Cortex of kidney (tissue), 1 donor: ENCODE measurements at places on chromosomes 5 and 9.

GRCh38 chr5:37532976-37533740 lies 154.0 kb downstream of the WDR70 start:
- no peak for DNase-seq

GRCh38 chr5:78295035-78295961 lies 800 bp upstream of the AP3B1 start:
- no peak for DNase-seq

DNA sequence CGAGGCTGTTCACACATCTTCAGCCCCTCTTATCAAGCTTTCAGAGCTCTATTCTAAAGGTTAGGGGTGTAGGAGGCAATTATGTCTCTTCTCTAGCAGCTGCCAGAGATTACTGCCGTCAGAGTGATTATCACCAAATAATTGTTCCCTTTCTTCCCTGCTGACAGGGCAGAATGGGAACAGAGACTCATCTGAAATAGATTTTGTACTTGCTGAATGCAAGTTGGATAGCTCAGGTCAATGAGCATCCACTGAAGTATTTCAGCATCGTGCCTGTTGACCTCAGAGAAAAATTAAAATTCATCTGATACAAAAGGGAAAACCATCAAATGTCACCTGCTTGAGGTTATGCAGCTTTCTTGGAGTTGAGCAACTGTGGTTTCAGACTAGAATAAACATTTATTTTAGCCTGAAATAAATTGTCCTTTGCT lies 213.7 kb upstream of the MAP3K1 start:
- no peak for DNase-seq

- DNase-seq = no peak
These were observed 16.1 kb downstream of the EQTN start for GRCh38 chr9:27280860-27281259.

DNA sequence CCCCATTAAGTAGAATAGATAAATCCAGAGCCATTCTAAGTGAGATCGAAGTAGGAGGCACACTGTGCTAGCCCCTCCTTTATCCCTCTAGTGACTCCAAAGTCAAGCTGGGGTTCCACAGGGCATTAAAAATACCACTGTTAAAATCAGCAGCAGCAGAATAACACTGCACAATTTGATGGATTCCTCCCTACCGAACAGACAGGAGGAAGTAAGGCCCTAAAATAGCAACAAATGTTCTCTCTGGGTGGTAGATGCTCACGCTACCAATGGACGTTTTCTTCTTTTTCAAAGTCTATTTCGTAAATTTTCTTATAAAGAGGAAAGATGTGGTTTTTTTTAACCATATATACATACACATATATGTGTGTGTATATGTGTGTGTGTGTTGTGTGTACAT lies 54.4 kb downstream of the FBXW11 start:
- no peak for DNase-seq

GRCh38 chr9:93601666-93602065 lies 25.3 kb downstream of the PHF2 start:
- no peak for DNase-seq

DNA sequence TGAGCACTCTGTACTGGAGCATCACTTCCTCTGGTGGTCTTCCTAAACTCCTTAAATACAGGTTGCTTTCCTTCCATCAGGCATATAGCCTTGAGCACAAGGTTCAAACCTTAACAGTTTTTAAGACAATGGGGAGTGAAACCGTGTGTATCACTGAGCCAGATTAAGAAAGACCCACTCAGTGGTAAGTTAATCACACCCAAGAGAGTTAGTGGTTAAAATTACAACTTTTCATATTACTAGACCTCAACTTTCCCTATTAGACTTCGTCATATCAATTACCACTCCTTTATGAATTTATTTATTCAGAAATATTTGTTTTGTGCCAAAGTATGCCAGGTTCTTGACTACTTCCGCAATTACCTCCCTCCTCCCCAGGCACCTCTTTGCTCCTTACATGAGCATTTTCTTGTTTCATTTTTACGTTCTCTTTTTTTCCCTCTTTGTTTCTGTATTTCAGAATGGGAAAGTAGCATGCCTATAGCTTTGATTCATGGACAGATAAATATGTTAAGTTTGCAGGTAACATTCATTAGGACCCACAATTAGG lies 351.0 kb downstream of the KIAA0825 start:
- no peak for DNase-seq

GRCh38 chr5:147509041-147509709 lies 693 bp downstream of the DPYSL3 start:
- DNase-seq = no peak

GRCh38 chr5:56053363-56053762 lies 58.6 kb upstream of the IL6ST start:
- no peak for DNase-seq

DNA sequence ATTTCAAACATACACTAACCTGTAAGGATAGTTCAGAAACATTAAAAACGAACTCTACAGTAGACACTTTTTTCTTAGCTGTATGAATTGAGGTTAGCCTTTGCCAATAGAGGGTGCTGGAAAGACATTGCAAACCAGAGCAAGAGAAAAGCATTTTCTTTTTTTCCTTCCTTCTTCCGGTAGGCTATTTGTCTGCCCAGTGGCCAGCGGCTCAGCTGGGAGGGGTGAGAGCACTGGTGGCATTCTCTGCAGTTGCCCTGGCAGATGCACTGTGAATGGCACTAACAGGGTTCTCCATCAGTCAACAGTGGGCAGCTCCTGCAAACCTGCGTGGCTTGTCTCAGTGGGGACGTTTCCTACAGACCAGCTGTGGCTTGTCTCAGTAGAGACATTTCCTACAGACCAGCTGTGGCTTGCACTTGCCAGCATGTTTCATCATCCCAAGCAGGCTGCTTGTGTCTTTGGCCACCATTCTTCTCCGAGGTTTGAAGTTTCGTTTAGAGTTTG lies 984.5 kb upstream of the CDH18 start:
- no peak for DNase-seq

- no peak for DNase-seq
These were observed 62.1 kb upstream of the TRPC7 start for GRCh38 chr5:136427426-136427825.

- no peak for DNase-seq
These were observed 428.4 kb upstream of the MPDZ start for GRCh38 chr9:13707612-13708576.

GRCh38 chr9:19630760-19631159 lies 158.1 kb downstream of the SLC24A2 start:
- DNase-seq = no peak

GRCh38 chr5:56314529-56314928 lies 81.4 kb upstream of the ANKRD55 start:
- no peak for DNase-seq

DNA sequence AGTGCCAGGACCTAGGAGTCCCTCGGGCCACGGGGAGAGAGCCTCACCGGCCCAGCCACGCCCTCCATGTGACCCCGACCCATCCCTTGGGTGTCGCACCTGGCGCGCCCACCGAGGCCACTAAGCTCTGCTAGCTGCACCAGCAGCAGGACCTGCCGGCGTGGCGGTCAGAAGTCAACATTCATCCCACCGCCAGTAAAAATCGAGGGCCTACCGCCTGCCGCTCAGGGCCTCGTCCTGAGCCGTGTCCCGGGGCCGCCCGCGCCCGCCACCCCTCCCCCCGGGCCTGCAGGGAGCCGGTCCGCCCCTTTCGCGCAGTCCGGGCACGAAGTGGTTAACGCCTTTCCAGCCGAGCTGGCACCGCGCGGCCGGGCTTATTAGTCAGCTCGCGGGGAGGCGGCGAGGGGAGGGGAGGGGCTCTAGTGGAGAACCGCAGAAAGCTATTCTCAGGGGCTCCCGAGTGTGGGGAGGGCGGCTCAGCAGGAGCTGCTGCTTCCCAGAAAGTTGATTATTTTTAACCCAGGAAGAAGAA lies 124.4 kb downstream of the C9orf50 start:
- DNase-seq = no peak

DNA sequence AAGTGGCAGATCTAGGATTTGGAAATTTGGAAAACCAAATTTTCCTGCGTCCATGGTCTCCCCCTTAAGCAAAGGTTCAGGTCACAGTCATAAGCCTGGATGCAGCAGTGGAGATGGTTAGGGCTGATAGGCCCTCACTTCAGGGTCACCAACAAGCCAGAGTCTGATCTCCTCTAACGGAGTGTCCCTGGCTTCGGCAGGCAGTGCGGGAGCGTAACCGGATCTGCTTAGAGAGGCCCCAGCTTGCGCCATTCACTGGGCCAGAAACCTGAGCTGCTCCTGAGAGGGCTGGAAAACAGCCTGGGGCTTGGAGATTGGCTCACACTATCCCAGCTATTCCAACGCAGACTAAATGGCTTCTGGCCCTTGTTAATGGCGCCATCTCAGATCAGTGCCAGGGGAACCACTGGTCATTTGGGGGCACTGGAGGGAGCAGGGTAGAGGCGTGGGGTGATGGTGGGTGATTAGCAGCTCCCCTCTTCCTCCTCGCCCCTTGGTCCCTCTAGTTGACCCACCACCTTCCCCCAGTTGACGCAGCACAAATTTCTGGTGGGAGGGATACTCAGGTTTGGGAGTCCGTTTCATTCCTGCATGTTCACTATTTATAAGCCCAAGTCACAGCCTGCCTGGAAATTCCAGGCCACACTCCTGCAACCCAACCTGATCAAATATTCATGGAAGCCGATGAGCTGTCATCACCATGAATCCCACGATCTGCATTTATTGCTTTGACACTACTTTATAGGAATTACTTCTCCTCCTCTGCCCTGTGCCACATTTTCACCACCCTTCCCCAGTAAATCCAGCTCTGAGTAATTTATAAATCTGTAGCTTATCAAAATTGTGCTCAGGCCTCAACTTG lies 134.6 kb upstream of the CPEB4 start:
- DNase-seq = no peak

- DNase-seq = no peak
These were observed 7.4 kb downstream of the GZMK start for GRCh38 chr5:55031492-55031891.

- DNase-seq = no peak
These were observed 3.1 kb downstream of the IER5L start for GRCh38 chr9:129174724-129175514.

- no peak for DNase-seq
These were observed 57.8 kb downstream of the TTC39B start for GRCh38 chr9:15249042-15249818.

GRCh38 chr9:130703501-130703900 lies 9.9 kb downstream of the EXOSC2 start:
- no peak for DNase-seq

GRCh38 chr5:34660444-34660843 lies 4.3 kb downstream of the RAI14 start:
- DNase-seq = no peak

DNA sequence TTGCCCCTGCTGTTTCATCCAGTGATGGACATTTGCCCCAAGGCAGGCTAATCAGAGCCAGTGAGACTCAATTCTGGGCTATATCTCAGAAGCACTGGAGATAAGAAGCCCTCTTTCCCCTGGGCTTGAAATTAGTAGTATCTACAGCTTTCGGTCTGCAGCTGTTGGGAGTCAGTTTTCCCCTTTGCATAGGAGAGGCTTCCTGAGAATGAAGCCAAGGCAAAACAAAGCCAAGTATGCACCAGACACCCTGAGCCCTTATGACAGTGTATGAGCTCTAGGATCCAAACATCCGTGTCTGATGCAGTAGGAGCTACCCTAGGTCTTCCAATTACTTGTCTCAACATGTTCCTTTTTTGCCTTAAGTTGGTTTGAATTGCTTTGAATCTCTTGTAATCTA lies 79.2 kb upstream of the PANK3 start:
- DNase-seq = no peak

- DNase-seq = no peak
These were observed 69.4 kb downstream of the KLHL3 start for GRCh38 chr5:137666461-137666850.

GRCh38 chr5:378976-379742 lies 57.6 kb downstream of the AHRR start:
- no peak for DNase-seq

GRCh38 chr9:137173796-137174664 lies 2.2 kb upstream of the TMEM210 start:
- DNase-seq = no peak

GRCh38 chr5:8676695-8677094 lies 807.7 kb downstream of the MTRR start:
- no peak for DNase-seq

DNA sequence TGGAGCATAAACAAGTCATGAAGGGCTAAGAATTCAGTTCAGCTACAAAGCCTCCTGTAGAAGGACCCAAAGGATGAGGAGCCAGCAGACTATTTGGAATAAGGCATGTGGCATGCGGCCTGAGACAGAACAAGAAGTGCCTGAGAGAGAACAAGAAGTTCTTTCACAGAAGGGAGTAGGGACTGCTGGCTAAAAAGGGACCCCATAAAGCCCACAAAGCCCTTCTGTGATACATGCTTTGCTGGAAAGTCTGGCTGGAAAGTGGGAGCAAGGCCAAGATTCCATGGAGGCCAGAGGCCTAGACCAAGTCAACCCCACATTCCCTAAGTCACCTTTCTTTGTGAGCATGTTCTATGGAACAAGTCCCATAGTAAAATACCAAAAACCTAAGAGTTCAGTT lies 35.9 kb upstream of the UBAP2 start:
- DNase-seq = no peak

DNA sequence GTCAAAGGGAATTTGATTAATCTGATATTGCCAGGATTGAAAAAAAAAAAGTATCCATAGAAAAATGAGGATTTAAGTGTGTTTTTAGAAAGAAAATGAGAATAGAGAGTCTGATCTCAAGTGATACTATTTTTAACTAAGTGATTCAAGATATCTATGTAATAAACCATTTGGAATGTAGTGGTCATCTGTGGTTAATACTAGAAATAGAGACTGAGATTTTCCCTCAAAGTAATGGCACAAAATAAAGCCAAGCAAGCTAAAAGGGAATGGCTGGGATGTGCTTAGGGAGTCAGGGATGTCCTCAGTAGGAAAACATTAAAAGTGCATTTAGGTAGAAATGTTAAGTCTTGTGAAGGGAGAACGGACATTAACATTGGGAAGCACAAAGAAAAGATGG lies 90.6 kb downstream of the FBXO4 start:
- DNase-seq = no peak

- no peak for DNase-seq
These were observed 256.0 kb downstream of the DOCK8 start for GRCh38 chr9:470552-471194.

GRCh38 chr5:180377556-180378197 lies 24.5 kb upstream of the GFPT2 start:
- DNase-seq = no peak

DNA sequence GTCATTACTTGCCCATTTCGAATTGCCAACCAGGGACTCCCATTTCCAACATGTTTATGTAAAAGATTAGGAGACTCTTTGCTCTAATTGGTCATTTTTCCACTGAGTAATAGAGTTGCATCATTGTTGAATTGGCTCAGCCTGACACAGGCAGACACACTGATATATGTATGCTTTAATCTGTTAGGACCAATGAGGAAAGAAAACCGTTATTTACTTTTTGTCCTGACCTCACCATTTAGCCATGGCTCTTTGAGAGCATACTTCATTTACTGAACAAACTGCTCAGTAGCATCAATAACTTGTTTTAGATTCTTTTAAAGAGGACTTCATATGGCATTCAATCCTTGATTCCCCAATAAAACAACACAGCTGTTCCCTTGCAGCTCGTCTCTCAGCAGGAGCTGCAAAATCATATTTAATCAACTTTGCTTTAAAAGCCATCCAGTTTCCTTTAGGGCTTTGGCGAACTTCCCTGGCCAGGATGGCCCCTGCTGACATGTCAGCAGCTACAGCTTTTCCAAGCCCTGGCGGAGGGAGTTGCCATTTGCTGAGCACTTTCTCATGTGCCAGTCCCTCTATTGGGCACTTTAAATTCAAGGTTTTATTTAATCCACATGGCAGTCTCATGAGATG lies 251.5 kb upstream of the TNC start:
- no peak for DNase-seq

GRCh38 chr5:141338538-141339306 lies at the start of gene PCDHGA2:
Gene PCDHGA2 (plus strand): TSS chr5:141338760.
- DNase-seq = no peak

- DNase-seq = no peak
These were observed 23.6 kb downstream of the UBAP2 start for GRCh38 chr9:34025062-34025461.
